ENCODE measurements at places on chromosomes 1 and 21.

DNA sequence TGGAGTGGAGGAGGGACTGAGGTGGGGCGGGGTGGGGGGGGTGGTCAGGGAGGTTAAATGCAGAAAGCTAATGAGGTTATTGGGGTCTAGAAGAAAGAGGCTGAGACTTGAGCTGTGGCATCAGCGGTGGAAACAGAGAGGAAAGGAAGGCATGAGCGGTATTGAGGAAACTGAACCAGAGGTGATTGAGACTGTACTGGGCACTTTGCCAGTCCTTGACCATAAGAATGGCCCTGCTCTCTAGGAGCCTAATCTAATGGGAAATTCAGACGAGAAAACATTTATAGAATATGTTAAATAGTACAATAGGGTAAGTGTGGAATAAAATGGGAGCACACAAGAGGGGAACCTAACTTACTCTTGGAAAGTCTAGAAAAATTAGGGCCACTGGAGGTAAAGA lies 23.7 kb downstream of the SLC44A3 start:
- DNase-seq = no peak

- DNase-seq = no peak
Observed at GRCh38 chr21:39474611-39475010, 22.8 kb downstream of the SH3BGR start.

DNA sequence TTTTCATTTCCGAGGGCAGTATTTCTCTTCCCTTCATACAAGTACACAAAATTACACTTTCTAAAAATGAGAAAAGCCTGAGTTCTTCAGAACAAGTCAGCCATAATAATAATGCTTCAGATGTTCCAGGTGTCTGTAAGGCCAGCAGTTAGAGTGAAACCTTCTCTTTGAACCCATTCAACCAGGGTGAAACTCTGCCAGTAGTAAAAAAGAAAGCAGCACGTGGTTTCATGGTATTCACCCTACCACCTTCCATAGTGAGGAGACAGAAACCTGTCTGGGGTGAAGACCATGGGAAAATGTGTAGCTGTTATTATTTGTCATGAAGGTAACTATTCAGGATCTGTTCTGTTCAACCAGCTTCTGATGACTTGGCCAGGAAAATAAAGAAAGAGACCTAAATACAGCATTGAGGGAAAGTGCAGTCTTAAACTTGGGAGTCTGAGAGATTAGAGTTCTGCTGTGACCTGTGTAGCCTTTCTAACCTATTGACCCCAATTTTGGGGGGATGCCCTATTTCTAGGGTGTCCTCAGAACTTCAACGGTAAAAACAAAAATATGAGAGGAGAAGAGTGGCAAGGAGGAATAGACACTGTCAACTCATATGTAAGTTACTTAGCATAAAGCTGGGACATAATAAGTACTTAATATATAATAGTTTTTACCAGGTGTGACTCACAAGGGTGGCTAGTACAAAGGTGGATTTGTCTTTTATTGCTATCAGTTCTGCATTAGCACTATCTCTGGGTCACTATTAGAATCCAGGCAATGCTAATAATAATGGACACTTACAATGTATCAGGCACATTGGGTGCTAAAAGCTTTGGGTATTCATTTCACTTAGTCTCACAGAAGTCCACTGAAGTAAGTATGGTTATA lies 70.0 kb upstream of the TNFSF4 start:
- DNase-seq = no peak

DNA sequence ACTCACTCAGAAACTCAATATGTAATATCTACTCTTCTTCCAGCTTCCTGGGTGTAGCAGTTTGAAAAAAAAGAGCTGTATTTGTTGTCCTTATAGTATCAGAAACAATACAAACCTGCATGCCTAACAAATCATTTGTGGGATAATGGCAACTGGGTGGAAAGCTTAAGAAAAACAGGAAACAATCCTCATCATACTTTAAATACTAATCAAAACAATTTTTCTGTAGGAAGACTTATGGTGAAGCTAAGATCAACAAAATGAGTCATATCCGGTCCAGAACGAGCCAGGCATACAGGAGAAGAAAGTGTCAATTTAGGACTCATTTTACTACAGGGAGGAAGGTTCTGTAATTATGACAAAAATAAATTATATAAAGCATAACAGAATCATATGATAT lies 181.8 kb upstream of the ADGRL4 start:
- no peak for DNase-seq

- no peak for DNase-seq
Observed at GRCh38 chr1:185573677-185574076, 160.5 kb upstream of the HMCN1 start.

GRCh38 chr1:57360846-57361407 lies 62.9 kb downstream of the DAB1 start:
- DNase-seq = no peak

GRCh38 chr1:78490861-78491450 lies at the start of gene PTGFR:
Gene PTGFR, plus strand, starts transcription at chr1:78490974. Its CDS starts 1,770 bp downstream, at chr1:78492744.
- DNase-seq = no peak

DNA sequence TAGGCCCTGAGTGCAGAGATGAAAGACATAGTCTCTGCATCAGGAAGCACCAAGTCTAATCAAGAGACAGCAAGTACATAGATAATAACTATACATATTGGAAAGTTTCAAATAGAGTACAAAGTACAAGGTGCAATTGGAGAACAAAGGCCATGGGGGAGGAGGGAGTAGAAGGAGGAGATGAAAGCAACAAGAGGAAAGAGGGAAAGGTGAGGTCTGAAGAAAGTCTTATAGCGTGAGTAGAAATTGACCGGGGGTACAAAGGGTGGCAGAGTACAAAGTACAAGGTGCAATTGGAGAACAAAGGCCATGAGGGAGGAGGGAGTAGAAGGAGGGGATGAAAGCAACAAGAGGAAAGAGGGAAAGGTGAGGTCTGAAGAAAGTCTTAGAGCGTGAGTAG lies 244.2 kb upstream of the JUN start:
- no peak for DNase-seq

- no peak for DNase-seq
Observed at GRCh38 chr1:246308533-246309075, 198.5 kb downstream of the SMYD3 start.

Measured in CD4-positive, alpha-beta T cell treated with Interleukin-2 at 100 ng/mL for 4 hours (primary cell).